H9 (cell line): ENCODE measurements at places on chromosomes 6 and 20.
A peak's percentile ranks its signal among the peaks of the same experiment; 100 is the strongest.

DNA sequence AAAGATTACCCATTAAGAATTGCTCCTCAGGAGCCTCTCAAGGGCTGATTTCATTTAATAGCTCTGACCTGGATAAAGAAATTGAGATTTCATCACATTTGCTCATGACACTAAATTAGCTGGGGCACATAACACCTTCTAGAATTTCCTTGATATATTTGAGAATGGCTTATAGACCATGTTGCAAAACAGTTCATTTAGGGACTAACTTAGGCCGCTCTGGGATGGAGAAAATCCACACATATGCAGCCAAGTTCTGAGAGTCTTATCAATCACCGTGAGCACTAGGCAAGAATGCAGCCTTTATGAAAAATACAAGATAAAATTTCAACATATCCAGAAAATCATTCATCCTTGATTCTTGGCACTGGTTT lies 91.0 kb upstream of the MCHR2 start:
- no peak for DNase-seq

DNA sequence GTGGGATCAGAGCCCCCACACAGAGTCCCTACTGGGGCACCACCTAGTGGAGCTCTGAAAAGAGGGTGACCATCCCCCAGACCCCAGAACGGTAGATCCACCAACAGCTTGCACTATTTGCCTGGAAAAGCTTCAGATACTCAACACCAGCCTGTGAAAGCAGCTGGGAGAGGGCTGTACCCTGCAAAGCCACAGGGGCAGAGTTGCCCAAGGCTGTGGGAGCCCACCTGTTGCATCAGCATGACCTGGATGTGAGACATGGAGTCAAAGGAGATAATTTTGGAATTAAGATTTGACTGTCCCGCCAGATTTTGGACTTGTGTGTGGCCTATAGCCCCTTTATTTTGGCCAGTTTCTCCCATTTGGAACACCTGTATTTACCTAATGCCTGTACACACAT lies 260.4 kb downstream of the TBX18 start:
- no peak for DNase-seq

DNA sequence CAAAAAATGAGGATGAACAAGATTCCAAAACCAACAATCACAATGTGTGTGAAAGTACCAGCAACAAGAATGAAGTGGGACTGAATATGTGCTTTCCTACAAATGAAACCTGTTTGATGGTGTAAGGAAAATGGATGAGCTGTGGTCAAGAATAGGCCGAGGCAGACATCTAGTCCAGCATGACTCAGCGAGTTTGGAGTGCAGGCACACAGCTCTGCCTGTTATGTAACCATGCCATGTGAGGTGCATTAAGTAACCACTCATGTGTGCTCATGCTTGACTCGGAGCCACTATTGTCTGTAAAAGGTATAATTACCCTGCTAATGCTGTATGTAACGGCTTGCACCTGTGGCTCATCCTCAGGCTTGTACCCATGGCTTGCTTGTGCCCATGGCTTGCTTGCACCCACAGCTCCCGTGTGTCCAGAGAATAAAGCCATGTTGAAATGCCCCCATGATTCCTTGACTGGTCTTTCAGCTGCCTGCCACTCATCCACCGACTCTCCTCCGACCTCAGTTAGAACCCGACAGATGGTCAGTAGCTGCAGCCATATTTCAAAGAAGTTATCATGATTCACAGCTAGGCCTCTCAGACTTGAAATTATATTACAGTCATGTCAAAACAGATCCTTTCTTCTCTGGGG lies 98.7 kb downstream of the BACH2 start:
- DNase-seq, result no peak

GRCh38 chr6:127737009-127737486 lies 160.1 kb downstream of the C6orf58 start:
- no peak for DNase-seq

DNA sequence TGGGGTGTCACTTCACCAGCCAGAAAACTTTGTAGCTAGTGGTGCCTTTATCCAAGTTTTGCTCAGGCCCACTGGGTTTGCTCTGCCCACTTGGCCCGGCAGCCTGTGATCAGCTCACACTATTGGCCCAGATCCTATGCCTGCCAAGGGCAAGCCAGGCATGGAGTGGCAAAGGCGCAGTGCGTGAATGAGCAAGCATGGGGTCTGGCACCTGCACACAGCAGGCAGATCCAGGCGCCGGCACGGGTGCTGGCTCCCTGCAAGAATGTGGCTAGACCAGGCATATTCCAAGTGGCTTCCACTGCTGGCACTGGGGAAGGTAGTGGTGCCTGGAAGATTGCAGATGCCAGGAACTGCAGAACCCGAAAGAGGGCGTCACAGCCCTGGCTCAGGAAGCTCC lies 346.9 kb downstream of the LMBRD1 start:
- DNase-seq, result no peak

GRCh38 chr6:43290905-43291355 lies 7.1 kb upstream of the SLC22A7 start:
- DNase-seq, result no peak

- DNase-seq, result no peak
Measured at GRCh38 chr6:26022132-26022472, 59.5 kb downstream of the TRIM38 start.

DNA sequence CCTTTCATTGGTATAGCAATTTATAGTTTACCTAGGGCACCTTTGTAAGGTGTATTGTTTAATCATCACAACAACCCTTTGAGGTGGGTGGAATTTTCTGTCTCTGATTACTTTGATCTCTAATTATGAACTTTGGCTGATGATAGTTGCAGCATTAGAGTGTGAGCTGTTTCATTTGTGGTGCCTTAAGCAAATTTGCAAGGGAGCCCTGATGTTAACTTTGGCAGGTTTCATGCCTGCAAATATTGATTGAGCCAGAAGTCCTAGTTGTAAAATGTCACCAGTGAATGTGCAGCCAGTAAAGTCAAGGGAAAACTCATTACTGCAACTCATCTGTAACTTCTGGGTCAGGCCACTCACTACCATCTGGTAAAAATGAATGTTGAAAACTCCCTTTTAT lies 29.8 kb downstream of the CTNNBL1 start:
- DNase-seq, result no peak

DNA sequence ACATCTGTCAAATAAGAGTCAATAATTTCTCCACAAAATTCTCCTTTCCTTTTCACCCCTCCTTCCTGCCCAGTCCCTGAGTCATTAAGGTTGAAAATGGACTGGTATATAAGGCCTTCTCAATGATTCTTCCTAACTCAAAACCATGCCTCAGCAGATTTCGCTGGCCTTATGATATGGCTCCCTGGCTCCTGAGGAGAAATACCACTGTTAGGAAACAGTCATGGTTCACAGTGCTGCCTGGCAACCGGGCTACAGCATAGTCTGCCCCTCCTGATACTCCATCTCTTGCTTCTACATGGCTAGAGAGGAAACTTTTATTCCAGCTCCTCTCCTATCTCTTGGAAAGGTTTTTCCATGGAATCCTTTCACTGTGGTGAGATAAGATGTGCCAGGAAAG lies 4.7 kb downstream of the UBE2J1 start:
- DNase-seq, result no peak

GRCh38 chr6:85275338-85275985 lies 174.4 kb upstream of the NT5E start:
- DNase-seq, result no peak

DNA sequence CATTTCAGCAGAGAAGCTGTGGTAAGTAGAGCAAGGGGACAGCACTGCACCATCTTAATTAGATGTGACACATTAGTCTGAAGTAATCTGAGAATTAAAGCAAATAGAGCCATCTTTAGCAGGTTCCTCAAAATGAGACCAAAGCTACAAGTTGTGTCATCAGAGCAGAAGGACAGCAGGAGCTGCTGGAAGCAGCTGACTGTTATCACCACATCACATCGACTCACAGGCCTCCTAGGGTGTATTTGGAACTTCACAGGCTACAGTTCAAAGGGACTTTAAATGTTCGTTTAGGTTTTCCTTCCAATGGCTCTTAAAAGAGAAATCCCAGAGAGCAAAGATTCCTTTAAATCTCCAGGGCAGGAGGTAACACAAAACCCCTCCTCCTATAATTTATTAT lies 69.5 kb downstream of the LCA5 start:
- DNase-seq, result no peak

DNA sequence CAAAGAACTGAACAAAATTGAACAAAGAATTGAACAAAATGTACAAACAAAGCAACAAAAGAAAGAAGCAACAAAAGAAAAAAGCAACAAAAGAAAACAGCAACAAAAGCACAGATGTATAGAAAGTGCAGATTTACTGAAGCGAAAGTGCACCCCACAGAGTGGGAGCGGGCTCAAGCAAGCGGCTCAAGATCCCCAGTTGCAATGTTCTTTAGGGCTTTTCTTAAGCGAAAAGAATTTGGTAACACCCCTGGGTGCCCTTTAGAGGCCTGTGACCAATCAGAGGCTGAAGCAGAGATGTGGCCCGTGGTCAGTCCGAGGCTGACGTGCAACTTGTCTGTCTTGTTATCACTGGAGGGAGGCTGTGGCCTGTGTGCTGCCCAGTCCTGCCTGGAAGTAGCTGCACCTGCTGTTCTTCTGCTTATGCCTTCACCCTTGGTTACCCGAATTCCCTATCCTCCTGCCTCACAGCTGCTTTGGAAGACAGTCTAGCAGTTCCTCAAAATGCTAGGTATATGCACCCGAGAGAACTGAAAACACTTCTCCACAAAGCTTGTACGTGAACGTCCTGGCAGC lies 13.2 kb upstream of the KIF25 start:
- no peak for DNase-seq

DNA sequence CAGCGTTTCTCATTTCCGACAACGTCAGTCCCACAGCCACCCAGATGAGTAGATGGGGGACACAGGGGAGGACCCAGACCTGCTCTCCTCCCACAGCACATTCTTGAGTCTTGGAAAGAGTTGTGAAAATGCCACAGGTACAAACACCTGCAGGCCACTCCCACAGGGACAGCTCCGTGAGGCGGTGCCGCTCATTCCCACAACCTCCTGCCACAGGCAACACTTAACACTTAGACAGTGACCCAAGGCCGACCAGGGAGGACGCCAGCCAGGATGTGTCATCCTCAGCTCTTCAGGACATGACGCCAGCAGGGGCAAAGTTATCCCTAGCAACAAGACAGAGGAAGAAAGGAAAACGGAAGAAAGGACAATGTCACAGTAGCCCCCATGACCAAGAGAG lies 22.9 kb upstream of the HLA-B start:
- no peak for DNase-seq

DNA sequence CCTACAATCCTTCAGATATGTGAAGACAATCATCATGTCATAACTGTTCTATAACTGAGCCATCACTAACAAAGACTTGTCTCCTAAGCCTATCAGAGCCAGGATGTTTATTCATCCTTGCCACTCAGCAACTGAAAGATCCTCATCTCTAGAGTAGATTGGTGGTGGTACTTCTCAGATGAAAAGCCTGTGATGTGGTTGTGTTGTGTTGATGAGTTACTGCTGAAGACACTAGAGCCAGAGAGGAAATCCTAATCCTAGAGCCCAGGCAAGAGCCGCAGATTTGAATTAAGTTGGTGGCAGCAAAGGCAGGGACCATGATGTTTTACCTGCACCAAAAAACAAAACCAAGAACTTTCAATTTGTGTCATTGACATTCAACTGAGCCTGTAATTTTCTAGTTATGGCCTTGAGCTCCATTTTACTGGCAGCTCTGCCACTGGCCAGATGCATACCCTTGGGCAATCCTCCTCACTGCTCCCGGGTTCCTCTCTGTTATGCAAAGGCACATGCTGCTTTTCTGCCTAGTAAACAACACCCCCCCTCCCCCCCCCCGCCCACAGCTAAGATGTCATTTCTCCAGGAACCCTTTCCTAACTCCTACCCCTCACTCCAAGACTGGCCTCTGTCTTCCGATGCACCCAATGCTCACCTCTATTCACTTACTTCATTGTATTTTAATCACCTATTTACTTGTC lies 50.2 kb upstream of the REV3L start:
- DNase-seq, result peak; percentile 74

GRCh38 chr6:158606935-158607334 lies 37.6 kb downstream of the DYNLT1 start:
- DNase-seq, result no peak

DNA sequence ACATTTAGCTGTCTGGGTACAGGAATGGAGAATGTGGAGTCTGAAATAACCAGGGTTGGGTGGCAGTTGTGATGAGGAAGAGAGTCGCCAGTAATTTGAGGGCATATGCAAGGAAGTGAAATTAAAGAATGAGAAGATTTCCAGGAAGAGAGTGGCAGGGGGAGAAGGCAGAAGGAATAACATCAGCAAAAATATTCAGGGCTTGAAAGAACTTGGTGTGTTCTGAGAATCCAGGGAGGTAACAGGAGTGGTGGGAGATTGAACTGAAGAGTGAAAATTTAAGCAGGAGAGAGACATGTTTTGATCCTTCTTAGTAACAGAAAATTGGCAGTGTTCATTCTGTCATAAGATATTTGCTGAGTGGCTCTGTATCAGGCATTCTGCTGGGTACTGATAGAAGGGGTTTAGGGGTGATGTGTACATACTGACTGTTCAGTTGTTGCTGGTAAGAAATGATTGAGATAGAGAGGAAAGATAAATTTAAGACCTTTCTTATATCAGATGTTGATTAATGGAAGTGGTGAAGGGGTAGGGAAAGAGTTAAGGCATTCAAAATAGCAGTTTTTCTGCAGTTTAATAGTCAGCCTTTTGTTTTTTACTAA lies 54.7 kb downstream of the PHF20 start:
- DNase-seq, result no peak

GRCh38 chr20:62227977-62228958 lies 8.2 kb upstream of the HRH3 start:
- DNase-seq, result peak; percentile 85

DNA sequence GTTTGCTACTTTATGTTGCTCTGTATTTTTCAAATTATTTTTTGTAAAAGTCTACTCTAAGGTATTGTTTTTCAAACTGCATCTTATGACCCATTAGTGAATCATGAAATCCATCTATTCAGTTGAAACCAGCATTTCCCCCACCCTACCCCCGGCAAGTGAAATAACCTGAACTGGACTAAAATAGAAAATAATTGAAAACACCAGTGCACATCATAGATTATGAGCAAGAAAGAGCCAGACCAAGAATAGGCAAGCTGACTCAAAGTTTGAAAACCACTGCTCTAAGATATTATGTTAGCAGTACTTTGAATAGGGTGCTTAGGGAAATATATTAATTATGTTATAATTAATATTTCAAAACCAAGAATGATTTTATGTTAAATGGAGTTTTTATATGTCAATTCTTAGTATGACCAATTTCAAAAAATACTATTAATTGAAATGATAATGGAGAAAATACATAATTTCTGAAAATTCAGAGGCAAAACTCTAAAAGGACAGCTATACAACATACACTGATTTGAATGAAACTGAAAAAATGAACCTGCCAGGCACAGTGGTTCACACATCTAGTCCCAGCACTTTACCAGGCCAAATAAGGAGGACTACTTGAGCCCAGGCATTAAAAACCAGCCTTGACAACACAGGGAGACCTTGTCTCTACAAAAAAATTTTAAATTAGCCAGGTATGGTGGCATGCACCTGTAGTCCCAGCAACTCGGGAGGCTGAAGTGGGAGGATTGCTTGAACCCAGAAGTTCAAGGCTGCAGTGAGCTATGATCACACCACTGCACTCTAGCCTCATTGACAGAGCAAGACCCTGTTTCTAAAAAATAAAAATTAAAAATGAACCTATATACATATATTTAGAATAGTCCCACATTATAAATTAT lies 112.0 kb downstream of the CDK19 start:
- DNase-seq, result no peak
